Activated CD4-positive, alpha-beta T cell treated with anti-CD3 and anti-CD28 coated beads for 36 hours (primary cell): ENCODE measurements at places on chromosomes 13 and 19. TPM values are rescaled to one million over a fixed set of nuclear protein-coding genes. Genes with fewer than 3 reads are reported as not detected.

DNA sequence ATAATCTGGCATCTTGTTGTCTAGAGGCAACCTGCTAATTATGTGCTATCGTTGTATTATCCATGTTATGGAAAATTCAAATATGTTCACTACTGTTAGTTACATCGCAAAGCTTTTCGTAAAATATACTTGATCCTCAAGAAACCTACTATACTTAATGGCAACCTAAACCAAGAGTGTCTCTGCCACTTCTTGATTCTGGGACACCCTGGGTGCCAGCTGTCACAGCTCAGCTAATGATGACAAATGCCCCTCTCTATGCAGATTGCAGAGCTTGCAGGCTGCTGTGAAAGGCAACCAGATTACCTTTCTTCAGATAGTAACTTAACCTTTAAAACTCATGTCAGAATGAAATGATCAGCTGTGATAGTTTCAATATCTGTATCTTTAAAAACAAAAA lies 8.9 kb upstream of the MAB21L1 start:
- no peak overlapping the region for H3K27ac ChIP-seq
- no peaks in the 10 kb centered on the region for H3K4me1 ChIP-seq
- no peaks in the 10 kb centered on the region for H3K36me3 ChIP-seq
- DNase-seq: no peak
- no peak overlapping the region for H3K4me3 ChIP-seq
- H3K27me3 ChIP-seq: peaks cover 2% of the 10 kb centered on the region

DNA sequence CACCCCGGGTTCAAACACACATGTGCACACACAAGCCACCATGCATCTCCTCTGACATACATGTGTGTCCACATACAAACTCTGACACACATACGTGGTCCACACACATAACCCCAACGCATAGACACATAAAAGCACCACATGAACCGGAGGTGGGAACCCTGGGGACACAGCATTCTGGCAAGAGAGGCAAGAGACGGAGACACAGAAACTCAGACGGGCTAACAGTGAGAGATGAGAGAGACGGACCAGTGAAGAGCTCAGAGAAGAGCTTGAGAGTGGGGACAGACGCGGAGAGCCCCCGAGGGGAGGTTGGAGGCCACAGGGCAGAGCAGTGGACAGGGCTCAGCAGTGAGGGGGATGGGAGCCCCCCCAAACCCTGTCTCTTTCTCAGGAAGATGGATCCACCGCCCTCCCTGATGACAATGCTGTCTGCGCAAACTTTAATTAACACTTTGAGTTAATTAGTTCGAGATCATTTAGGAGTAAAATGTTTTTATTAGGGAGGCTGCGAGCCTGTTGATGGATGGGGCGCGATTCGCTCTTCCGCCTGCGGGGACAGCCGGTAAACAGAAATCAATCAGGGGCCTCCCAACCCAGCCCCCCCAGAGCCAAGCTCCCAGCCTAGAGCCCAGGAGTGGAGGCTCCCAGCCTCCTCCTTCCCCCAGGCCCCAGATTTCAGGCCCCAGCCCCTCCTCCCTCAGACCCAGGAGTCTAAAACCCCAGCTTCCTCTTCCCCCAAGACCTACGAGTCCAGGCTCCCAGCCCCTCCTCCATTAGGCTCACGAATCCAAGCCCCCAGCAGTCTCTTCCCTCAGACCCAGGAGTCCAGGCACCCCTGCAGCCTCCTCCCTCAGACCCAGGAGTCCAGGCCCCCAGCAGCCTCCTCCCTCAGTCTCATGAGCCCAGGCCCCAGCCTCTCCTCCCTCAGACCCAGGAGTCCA lies 9.5 kb upstream of the ERFL start:
- no peaks in the 10 kb centered on the region for H3K36me3 ChIP-seq
- H3K4me3 ChIP-seq: no peak overlapping the region
- H3K27me3 ChIP-seq: peaks cover 3% of the 10 kb centered on the region
- peak overlapping the region; percentile 14 for H3K27ac ChIP-seq

DNA sequence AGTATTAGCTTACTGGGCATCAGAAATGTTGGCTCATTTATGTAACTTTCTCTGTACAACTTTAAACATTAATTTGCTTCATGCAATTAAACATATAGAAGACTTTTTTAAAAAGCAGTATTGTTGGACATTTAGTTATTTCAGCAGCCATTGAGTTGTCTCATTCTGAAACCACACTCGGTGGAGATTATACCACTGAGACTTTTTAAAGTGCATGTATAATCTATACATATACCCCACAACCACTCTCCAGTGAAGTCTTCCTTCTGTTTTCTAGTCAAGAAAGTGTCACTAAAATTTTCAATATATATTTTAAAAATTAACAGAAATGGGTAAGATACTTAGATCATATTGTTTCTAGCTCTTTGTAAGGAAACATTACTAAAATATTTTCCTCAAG lies 15.5 kb downstream of the SETDB2 start:
- DNase-seq: no peak
- no peaks in the 10 kb centered on the region for H3K27me3 ChIP-seq
- H3K27ac ChIP-seq: no peak overlapping the region
- H3K4me1 ChIP-seq: peaks cover 10% of the 10 kb centered on the region
- peaks cover 44% of the 10 kb centered on the region for H3K36me3 ChIP-seq

GRCh38 chr13:105442949-105443699 lies 1092.3 kb downstream of the EFNB2 start:
- no peak for DNase-seq
- no peak overlapping the region for H3K27ac ChIP-seq
- H3K36me3 ChIP-seq: no peaks in the 10 kb centered on the region

GRCh38 chr19:1491114-1491848 lies at the start of gene REEP6:
Gene REEP6 (plus strand): TSS chr19:1491181. CDS start chr19:1491270, 89 bp downstream.
- no peak for DNase-seq
- peak within 1 kb of the TSS; percentile 66 for H3K27ac ChIP-seq
- H3K36me3 ChIP-seq: no peaks in the 10 kb centered on the region
- peaks cover 9% of the 10 kb centered on the region for H3K4me1 ChIP-seq
- peak within 1 kb of the TSS; percentile 72 for H3K4me3 ChIP-seq

GRCh38 chr19:43726736-43727592 lies 11.1 kb downstream of the IRGC start:
- no peaks in the 10 kb centered on the region for H3K27me3 ChIP-seq
- H3K36me3 ChIP-seq: peaks cover 20% of the 10 kb centered on the region
- no peak overlapping the region for H3K27ac ChIP-seq
- no peak for DNase-seq

- H3K27ac ChIP-seq: no peak overlapping the region
- H3K4me3 ChIP-seq: no peak overlapping the region
- peaks cover 1% of the 10 kb centered on the region for H3K27me3 ChIP-seq
- H3K36me3 ChIP-seq: no peaks in the 10 kb centered on the region
- no peaks in the 10 kb centered on the region for H3K4me1 ChIP-seq
Observed at GRCh38 chr19:31515931-31516330, 166.7 kb upstream of the TSHZ3 start.

DNA sequence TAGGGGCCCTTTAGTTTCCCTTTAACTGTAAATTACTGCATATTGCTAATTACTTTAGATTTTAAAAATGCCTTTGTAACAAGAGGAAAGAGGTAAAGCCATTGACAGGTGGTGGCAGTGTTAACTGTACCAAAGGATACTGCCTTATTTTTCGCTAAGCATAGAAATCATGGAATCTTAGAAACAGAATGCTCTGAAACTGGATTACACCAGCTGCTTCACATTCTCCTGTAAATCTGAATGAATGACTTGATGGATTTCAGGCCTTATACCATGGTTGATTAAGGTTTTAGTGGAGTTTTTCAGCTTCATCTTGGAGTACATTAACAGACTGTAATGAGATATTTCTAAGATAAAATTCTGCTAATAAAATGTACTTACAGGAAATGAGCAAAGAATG lies 25.2 kb downstream of the MICU2 start:
- DNase-seq: no peak
- no peak overlapping the region for H3K4me3 ChIP-seq
- no peak overlapping the region for H3K27ac ChIP-seq
- H3K4me1 ChIP-seq: peaks cover 49% of the 10 kb centered on the region
- no peaks in the 10 kb centered on the region for H3K27me3 ChIP-seq
- peaks cover 16% of the 10 kb centered on the region for H3K36me3 ChIP-seq

GRCh38 chr19:6340493-6341201 lies 7.2 kb upstream of the ACER1 start:
- no peaks in the 10 kb centered on the region for H3K27me3 ChIP-seq
- H3K4me1 ChIP-seq: peaks cover 9% of the 10 kb centered on the region
- H3K4me3 ChIP-seq: no peak overlapping the region
- H3K27ac ChIP-seq: no peak overlapping the region
- H3K36me3 ChIP-seq: peaks cover 8% of the 10 kb centered on the region

The ZBTB7A gene
- total RNA-seq: 26.4 TPM

The DHRS12 gene
- 5.3 TPM for total RNA-seq

The SLC1A6 gene
- not detected for total RNA-seq

The OR1I1 gene
- total RNA-seq: not detected

The ELSPBP1 gene
- total RNA-seq: not detected

The JSRP1 gene
- total RNA-seq: 0.75 TPM
